ENCODE measurements at places on chromosomes 2 and 18. TPM values are rescaled to one million over a fixed set of nuclear protein-coding genes. Genes with fewer than 3 reads are reported as not detected.

SLC14A1 gene
- total RNA-seq, result 20.5 TPM

DNAJC10 gene
- 85.9 TPM for total RNA-seq

MCEE gene
- 16.6 TPM for total RNA-seq

ARL6IP6 gene
- 12.4 TPM for total RNA-seq

COL5A2 gene
- 18.7 TPM for total RNA-seq

CHAC2 gene
- 1.8 TPM for total RNA-seq

DNA sequence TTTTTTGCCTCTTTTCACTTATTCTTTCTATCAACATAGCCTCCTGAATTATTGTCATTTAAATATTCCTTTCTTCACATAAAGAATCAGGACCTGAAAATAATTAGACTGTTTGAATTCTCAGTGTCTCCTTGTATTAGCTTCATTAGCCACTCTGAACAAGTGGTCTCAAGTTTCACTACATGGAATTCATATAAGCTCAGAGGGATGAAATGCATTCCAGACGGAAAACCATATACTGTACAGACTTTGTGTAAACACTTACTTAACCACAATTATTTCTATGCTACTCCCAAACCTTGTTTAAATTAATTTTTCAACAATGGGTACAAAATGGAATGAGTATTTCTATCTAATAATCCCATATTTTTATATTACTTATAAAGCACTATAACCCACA, 53.4 kb downstream of the CHN1 start:
- DNase-seq, result no peak

DNA sequence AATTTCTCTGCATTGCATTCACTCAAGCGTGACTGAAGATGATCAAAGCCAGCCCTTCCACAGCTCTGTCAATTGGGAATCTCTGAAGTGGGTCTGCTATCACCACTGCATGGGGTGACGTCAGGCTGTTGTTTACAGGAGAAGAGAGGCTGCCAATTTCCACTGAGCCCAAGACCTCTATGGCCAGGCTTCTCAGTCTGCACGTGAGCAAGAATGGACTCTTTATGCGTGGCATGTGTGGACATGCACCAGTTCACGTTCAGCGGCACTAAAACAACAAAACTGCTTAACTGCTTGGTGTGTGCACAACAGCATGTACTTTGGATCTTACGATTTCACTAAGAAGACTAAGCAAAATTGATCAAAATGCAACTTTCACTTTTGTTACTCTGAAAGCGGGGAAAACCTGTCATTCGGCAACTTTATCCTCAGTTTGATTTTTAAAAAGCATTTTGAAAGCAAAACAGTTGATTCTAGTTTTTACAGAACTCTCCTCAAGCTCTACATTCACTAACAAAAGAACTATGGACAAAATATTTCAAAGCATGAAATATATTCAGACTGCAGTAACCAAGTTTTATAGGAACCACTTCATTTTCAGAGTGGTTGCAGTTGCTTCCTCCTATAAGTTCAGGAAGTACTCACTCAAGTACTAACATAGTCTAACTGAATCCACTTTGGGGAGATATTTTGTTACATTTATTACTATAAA, 77.0 kb upstream of the SERTAD2 start:
- DNase-seq, result peak; percentile 89

DNA sequence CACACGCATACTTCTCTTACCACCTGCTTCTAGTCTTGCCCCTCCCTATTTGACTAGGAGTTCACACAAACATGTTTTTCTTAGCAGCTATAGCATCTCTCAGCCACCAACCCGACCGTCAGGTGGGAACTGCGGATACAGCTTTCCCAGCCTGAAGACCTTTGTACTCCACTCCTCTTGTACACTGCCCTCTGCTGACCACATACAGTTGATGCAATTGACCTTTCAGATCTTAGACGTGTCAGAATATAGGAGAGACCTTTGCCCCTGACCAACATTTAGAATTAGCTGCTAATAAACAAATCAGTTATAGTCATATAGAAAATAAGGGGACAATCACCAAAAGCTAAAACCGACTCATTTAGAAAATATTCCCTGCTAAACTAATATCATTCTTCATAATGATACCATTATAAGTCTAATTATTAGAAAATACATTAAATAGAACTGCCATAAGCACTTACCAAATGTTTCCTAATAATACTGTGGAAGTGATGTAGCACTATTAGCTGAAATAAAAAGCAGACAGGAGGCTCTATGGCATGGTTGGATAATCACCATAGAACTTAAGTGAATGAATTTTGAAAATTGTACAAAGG, 208.4 kb downstream of the RAD51AP2 start:
- peak; percentile 41 for DNase-seq

DNA sequence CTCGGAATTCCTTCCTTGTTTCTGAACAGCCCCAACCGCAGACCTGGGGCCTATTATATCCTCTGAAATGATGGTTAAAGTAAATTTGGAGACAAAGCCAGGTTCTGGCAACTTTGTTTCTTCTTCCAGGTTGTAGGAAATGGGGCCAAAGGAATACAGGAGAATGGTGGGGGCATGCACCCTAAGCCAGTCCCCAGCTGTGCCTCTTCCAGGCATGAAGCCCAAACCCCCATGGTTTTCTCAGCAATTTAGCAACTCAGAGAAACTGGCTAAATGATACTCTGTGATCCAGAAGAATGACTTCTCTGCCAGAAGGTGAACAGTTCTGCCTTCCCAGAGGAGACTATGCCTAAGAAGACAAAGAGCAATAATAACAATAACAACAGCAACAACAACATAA, 635.0 kb upstream of the FANCL start:
- DNase-seq, result no peak

GRCh38 chr18:8706791-8707555, 1.6 kb downstream of the MTCL1 start:
- peak; percentile 47 for DNase-seq

- no peak for DNase-seq
These were observed 5.9 kb downstream of the LYPD1 start for GRCh38 chr2:132664096-132664495.

DNA sequence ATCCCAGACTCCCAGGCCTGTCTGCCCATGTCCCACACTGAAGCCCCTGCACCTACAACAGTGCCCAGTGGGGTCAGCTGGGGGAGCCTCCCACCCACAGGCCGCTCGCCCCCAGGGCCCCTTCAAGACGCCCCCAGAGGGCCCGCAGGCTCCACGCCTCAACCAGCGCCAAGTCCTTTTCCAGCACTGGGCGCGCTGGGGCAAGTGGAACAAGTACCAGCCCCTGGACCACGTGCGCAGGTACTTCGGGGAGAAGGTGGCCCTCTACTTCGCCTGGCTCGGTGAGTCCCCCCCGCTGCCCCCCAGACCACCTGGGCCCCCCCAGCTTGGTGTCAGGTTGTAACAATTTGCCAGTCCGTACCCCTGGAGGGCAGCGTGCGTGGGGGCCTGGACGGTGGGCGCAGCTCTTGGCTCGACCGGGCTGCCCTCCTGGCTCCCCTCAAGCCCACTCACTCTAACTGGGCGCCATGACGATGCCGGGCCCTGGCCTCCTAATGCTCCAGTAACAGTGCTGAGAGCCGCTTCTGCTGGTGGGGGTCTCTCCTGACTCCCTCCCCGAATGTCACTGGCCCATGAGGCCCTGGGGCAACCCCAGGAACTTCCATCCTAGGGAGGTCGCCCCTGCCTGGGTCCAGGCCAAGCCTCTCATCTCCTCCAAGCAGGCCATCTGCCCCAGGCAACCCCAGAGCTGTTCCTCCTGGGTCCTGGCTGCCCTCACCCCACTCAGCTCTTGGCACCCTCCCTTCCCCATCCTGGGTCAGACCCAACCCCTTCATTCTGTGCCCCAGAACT, 14.9 kb downstream of the ANO7 start:
- no peak for DNase-seq

GRCh38 chr2:8204711-8205110, 477.1 kb upstream of the ID2 start:
- no peak for DNase-seq

GRCh38 chr2:235053651-235054050, 101.8 kb downstream of the SH3BP4 start:
- DNase-seq, result no peak

Measured in thyroid gland (tissue), 4 donors.